Activated T-cell treated with anti-CD3 and anti-CD28 coated beads for 48 hours (primary cell): ENCODE measurements at places on chromosomes 11 and 22.

- DNase-seq = no peak
Measured at GRCh38 chr11:25576320-25576719, 755.6 kb upstream of the ANO3 start.

DNA sequence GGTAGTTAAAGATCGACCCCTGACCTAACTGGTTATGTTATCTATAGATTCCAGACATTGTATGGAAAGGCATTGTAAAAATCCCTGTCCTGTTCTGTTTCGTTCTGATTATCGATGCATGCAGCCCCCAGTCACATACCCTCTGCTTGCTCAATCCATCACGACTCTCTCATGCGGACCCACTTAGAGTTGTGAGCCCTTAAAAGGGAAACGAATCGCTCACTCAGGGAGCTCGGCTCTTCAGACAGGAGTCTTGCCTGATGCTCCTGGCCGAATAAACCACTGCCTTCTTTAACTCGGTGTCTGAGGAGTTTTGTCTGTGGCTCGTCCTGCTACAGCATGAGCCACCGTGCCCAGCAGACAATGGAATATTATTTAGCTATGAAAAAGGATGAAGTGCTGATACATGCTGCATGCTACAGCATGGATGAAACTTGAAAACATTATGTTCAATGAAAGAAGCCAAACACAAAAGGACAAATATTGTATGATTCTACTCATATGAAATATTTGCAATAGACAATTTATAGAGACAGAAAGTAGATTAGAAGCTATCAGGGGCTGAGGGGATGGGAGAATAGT is 12.0 kb upstream of the LGALS2 start:
- DNase-seq = no peak

DNA sequence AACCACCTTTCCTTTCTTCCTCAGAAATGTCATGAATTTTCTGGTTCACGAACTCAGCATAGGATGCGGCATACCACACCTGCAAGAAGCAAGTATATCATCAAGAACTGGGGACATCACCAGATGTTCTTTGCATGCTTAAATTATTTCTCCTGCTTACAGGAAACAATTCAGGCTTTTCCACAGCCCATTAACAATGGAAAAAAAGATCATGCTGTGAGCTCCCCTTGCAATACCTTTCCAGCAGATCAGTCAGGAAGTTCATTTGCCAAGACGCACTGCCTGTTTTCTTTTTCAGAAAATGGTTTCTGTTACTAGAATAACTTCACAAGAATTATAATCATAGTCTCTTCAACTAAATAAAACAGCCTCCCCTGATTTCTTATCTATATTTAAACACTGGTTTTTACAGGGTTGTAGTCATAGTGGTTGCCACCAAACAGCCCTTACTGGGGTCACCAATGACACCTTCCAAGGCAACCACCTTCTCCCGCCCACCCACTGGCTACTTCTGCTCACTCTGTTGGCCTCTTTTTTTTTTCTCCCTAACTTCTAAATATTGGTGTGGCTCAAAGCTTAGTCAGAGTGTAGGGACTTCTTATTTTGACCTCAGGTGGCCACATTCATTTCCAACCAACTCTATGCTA is 42.3 kb upstream of the NFRKB start:
- DNase-seq = no peak

GRCh38 chr11:2558861-2559526 is 114.2 kb downstream of the KCNQ1 start:
- DNase-seq = no peak

DNA sequence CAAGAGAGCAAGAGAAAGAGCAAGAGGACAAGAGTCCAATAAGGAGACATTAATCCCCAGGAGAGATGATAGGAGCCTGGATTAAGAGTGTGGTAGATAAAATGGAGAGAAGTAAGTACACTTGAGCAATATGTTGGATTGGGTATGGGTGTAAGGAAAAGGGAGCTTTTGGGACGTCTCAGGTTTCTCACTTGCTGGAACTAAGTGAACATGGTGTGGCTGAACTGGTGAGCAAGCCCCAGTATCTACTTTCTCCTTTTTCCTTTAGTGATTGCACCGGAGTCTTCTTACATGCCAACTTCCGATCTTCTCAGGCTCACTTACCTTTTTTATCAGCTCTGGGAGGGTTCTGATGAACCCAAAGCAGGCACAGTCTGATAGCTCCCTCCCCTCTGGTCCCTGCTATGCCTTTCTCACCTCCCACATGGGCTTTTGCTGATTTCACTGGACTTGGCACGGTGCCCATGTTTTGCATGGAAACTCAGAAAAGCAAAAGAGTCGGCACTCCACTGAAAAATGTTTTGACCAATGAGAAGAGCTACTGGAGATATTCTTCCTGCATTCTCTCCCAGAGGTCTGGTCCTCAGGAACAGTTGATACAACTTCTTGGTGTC is 14.5 kb upstream of the APLNR start:
- DNase-seq = no peak
